Spinal cord (tissue), 10 donors: ENCODE measurements at places on chromosomes 1 and 21. TPM values are rescaled to one million over a fixed set of nuclear protein-coding genes. Genes with fewer than 3 reads are reported as not detected.

GRCh38 chr1:191876631-191877030 lies 281.6 kb upstream of the RGS18 start:
- DNase-seq: no peak

DNA sequence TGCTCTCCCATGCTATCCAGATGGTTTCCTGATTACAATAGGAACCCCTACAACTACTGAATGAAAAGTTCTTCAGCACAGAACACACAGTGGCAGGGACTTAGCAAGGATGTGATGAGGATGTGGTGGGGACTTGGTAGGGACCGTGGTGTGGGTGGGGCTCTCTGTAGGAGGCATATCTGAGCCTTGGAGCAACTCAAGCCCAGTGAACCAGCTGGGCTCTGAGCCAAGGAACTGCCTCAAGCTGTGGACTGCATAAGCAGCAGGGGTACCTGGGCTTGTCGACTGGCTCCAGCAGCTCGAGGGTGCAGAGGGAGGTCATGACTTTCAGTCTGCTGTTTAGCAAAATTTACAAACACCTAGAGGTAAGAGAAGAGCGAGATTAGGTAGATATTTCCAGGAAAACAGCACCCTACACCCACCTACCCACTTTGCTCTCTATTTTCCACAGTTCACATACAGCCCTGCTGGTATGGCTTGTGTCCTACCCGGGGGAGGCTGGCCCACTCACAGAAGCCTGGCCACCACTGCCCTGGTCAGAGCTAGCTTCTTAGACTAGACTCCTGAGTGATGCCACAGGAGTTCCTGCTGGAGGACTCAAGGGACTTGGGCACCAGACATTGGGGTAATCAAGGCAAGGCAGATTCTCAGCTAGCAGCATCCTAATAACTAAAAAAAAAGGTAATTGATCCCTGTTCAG lies 86.8 kb upstream of the GCLM start:
- DNase-seq: peak; percentile 11

- peak; percentile 63 for DNase-seq
Observed at GRCh38 chr1:37171691-37172090, 137.4 kb upstream of the GRIK3 start.

- no peak for DNase-seq
Observed at GRCh38 chr1:245276445-245276844, 121.7 kb downstream of the KIF26B start.

PPCS gene
- polyA plus RNA-seq: 53.4 TPM

GRCh38 chr1:180157108-180157507 lies 2.4 kb downstream of the QSOX1 start:
- DNase-seq: no peak

- DNase-seq: no peak
Observed at GRCh38 chr1:237791592-237791991, 99.1 kb downstream of the ZP4 start.

GRCh38 chr1:211497489-211498045 lies 5.6 kb upstream of the RD3 start:
- peak; percentile 33 for DNase-seq

- no peak for DNase-seq
Observed at GRCh38 chr1:43430831-43431230, 22.9 kb downstream of the HYI start.

RBP7 gene
- polyA plus RNA-seq: 1.9 TPM

- no peak for DNase-seq
Observed at GRCh38 chr1:234686035-234686434, 76.1 kb upstream of the IRF2BP2 start.

- DNase-seq: no peak
Observed at GRCh38 chr1:57146100-57146499, 180.3 kb upstream of the C8B start.

GRCh38 chr1:59007429-59007819 lies 223.6 kb upstream of the JUN start:
- no peak for DNase-seq

DNA sequence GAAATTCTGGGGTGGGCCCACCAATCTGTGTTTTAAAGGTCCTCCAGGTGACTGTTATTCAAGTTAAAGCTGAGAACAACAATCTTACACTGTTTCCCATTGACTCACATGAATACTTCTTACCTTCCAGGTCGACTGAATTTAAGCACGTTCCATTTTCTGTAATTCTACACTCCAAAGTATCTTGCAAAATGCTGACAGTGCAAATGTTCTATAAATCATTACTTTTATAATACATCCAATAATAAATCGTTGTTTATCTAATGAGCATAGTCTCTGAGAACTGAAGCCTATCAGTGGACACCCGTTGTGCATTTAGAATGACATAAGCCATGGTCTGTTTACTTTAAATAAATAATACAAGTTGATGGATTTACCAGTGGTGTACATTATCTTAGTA lies 75.8 kb upstream of the FMO3 start:
- no peak for DNase-seq

GRCh38 chr1:22518379-22518778 lies 44.9 kb upstream of the EPHA8 start:
- DNase-seq: peak; percentile 89

DNA sequence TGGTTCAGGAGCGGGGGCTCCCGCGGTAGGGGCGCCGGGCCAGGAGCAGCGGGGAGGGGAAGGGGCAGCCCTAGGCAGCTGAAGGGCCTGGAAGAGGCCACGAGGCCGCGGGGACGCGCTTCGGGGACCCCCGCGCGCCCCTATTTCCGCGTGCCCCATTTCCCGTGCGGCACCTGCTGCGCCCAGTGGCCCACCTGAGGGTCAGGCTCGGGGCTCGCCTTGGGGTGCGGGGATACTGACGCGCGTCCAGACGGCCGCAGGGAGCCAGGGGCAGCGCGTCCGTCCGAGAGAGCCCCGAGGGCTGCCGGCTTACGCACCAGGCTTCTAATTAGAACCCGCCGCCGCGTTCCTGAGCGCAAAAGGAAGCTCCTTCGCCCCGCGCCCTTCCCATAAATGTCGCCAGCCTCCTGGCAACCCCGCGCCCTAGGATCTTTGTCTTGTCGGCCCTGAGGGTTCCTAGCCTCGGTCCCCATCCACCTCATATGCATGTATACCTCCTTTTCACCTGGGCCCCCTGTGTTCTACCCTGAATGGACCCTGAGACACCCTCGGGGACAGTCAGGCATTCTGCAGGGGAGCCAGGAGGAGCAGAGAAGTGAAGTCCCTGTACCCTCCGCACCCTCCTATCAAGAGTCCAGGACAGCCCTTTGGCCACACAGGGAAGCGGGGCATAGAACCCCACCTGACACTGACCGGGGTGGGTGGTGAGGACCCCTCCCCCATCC lies 1.8 kb downstream of the WNT3A start:
- DNase-seq: no peak
